ENCODE measurements at places on chromosomes 16 and 17.

DNA sequence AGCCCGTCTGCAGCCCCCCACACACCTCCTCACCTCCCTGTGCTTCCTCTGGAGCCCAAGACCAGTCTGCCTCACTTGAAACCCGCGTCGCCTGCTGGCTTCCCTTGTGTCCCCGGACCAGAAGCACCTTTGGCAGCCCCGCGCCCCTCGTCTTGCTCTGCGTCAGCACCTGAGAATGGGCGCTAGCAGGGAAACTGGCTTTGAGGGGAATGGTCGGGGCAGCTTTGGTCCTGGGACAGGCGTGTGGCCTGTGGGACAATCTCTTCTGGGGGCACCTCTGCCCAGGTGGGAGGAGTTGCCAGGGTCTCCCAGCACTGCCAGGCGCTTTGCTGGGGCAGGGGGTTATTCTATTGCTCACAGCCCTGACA is 3.6 kb upstream of the MAFG start:
- no peak for DNase-seq

- peak; percentile 69 for DNase-seq
These were observed 651 bp upstream of the EIF1 start for GRCh38 chr17:41687828-41688640.

DNA sequence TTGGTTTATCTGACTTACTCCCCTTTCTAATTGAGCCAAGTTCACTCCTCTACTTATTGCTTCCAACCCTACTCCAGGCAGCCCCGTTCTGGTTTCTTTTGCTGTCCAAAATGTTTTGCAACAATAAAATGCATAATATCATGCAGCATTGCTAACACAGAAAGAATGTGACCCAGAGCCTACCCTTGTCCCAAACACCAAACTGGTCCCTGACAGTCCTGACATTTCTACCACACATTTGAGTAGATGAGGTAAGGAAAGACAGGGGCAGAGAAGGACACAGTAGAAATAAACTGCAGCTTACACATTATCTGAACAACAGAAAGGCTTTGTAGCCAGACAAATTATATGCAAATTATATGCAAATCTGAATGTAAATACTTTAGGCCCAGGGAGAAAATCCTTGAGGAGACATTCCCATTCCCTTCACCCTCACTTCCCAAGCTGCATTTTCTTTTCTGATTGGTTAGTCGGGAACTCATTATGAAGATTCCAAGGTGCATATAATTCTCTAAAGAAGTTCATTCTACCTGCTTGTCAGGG is 31.6 kb downstream of the SOX9 start:
- no peak for DNase-seq

DNA sequence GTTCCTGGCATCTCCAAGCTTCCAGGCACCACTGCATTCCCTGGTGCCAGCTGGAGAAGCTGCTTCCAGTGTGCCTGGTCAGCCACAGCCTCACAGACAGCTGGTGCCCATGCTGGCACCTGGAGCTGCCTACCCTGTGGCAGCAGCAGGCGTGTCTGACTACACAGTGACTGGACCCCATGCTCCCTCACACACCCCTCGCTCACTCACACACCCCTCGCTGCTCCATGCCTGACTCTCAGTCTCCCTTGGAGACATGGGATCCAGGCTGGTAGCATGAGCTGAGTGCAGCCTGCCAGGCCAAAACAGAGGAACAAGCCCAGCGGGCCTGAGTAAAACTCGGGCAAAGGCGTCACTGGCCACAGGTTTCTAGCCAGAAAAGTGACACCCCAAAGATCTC is 59.1 kb upstream of the SMIM36 start:
- no peak for DNase-seq

DNA sequence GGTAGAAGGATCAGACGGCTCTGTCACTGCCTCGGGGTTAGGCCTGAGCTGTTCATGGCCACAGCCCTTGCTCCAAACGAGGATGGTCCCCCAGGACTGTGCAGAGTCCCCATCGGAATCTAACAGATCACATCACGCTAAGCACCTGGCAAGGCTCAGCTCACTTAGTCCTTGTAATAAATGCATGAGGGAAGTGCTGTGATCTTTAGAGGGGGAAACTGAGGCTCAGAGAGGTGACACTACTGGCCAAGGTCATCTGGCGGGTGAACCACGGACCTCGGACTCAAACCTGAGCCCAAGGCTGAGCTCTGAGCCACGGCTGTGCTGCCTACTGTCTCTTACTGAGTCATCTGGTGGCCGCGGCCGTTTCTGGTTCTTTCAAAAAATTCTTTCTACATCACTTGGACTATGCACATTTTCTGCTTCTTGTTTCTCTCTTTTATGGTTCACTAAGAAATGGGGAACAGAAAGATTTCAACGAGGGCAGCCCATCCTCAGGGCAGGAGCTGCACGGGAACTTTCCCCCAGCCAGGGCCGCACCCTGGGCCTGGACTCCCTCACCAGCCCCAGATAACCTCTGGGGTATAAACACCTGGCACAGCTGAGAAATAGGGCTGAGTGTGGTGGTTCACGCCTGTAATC is 55.6 kb downstream of the COTL1 start:
- DNase-seq = no peak

GRCh38 chr17:32542186-32542585 is 55.4 kb downstream of the CDK5R1 start:
- DNase-seq = no peak

- no peak for DNase-seq
These were observed 6.5 kb downstream of the TMEM204 start for GRCh38 chr16:1539720-1540555.

GRCh38 chr17:67400193-67400592 is 23.1 kb downstream of the PITPNC1 start:
- no peak for DNase-seq

DNA sequence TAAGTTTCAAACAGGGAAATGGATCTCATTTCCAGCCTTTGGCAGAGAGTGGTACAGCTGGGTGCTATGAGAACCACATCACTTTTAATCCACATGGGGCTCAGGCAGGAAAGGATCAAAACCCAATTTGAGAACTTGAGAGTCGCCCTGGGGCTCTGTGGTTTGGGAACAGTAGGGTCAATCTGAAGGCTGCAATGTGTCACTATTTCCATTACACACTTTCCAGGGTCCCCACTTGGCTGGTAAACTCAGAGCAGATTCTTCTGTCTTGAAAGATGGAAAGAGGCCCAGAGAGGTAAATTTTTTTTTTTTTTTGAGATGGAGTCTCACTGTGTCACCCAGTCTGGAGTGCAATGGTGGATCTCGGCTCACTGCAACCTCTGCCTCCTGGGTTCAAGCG is 6.7 kb upstream of the HIGD1B start:
- DNase-seq = no peak

- DNase-seq = no peak
These were observed 13.2 kb upstream of the NUP93 start for GRCh38 chr16:56716761-56717160.

- no peak for DNase-seq
These were observed 146.4 kb upstream of the CHMP6 start for GRCh38 chr17:80845069-80845862.

GRCh38 chr16:58847902-58848661 is 114.0 kb upstream of the GOT2 start:
- DNase-seq = no peak

DNA sequence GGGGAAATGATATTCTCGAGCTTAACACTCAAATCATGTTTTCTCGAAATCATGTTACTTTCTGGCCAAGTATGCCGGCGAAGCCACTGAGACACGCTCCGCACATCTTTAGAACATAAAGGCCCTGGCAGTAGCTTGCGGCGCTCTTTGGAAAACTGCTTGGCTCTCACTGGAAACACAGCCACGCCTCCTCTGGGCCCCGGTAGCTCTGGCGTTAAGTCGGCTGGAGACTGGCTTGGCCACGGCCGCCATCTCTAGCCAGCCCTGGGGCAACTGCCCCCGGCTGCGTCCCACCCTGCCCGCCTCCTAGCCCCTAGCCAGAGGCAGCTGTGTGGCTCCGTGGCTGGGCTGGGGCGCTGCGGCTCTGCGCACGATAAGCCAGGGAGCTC is 9.2 kb upstream of the BAIAP2 start:
- DNase-seq = no peak

GRCh38 chr17:74230896-74231295 is 17.5 kb downstream of the TTYH2 start:
- DNase-seq = no peak

- no peak for DNase-seq
These were observed 3.7 kb downstream of the VAMP2 start for GRCh38 chr17:8159032-8159400.

DNA sequence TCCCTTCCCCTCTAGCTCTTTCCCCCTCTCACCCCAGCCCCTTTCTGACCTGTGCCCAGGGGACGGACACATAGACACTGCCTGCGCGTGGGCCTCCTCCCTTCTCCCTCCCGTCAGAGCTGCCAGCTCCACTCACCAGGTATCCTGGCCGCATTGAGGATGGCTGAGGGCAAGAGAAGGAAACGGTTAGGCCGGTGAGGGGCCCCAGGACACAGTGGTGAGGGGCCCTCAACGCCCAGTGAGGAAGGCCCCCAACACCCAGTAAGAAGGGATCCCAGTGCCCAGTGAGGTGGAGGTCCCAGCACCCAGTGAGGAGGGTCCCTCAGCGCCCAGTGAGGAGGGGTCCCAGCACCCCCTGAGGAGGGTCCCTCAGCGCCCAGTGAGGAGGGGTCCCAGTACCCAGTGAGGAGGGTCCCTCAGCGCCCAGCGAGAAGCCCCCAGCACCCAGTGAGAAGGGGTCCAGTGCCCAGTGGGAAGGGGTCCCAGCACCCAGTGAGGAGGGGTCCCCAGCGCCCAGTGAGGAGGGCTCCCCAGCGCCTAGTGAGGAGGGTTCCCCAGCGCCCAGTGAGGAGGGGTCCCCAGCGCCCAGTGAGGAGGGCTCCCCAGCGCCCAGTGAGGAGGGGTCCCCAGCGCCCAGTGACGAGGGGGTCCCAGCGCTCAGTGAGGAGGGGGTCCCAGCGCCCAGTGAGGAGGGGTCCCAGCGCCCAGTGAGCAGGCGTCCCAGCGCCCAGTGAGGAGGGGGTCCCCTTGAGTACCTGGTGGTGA is 1.1 kb downstream of the PRSS22 start:
- DNase-seq = no peak

DNA sequence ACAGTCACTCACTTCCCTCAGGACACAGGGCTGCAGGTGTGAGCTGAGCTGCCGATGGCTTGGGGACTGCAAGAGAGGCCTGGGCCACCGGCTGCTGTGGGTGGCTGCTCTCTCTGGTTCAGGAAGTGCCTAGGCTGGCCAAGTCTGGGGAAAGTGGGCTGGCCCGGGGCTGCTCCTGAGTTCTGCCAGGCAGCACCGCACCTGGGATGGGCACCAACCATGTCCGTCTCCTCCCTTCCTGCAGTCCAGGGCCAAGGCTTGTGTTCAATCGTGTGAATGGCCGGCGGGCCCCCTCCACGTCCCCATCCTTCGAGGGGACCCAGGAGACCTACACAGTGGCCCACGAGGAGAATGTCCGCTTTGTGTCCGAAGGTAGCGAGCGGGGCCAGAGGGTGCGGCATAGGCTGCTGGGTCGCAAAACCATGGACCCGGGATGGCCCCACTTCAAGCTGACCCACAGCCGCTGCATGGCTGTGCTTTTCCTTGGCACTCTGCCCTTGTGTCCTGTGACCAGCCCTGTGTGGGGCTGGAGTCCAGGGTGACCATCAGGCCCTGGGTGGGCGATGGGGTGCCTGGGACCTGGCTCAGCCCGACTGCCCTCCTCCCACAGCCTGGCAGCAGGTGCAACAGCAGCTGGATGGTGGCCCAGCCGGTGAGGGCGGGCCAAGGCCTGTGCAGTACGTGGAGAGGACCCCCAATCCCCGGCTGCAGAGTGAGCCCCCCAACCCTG is 1.8 kb upstream of the WDR90 start:
- no peak for DNase-seq

GRCh38 chr16:77674888-77675287 is 47.4 kb upstream of the NUDT7 start:
- DNase-seq = no peak

DNA sequence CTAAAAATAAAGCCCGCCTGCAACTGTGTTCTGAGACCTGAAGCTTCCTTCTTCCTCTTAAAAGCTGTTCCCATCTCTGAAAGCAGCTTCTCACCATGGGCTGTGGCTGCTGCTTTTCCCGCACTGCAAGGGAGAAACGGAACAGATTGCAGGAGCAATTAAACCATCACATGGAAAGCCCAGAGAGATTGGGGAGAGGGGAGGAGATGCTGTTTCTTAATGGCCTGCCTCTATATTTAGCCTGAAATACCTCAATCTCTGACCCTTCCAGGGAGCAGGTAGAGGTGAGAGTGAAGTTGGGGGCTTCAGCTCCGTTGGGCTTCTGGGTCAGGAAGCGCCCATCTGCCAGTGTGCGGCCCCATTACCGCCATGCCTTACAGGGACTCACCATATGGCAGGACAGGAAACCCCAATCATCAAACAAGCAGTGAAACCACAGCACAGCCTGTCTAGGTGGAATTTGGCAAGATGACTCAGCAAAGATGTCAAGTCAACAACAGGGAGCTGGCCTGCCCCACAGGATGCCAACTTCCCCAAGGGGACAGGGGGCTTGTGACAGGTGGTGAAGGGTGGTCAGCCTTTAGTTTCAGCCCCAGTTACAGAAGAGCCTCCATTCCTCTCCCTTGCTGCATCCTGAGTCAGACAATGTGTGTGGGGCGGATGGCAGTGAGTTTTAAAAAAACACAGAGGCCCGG is 286.6 kb upstream of the CCL2 start:
- no peak for DNase-seq

- no peak for DNase-seq
These were observed 677 bp upstream of the ZNHIT3 start for GRCh38 chr17:36485805-36486203.

DNA sequence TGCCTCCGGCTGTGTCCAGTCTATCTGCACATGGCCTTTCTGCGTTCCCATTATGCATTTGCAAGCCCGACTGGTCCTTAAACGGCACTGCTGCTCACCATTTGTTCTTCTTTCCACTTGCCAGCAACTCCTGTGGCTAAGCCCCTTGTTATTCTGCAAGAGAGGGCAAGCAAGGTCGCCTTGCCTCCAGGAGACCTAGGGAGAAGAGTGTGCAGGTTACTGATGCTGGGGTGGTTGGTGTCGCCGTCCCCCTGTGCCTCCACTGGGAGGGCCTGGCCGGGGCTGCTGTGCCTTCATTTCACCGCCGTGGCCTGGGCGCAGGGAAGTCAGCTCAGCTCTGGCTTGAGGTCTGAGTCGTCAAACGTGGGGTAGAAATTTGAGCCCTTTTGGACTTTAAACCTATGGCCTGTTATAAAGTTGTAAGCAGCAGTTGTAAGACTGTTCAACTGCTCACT is 12.7 kb downstream of the SLC6A4 start:
- no peak for DNase-seq

Data from putamen (tissue), 1 donor.